Stimulated activated CD4-positive, alpha-beta T cell treated with anti-CD3 and anti-CD28 coated beads, Interleukin-1b, Interleukin-23, amount 100 ng/mL, for 48 hours (primary cell): ENCODE measurements at places on chromosomes 3 and 15.

GRCh38 chr3:160319322-160319721, 79.7 kb downstream of the IFT80 start:
- no peak for DNase-seq

DNA sequence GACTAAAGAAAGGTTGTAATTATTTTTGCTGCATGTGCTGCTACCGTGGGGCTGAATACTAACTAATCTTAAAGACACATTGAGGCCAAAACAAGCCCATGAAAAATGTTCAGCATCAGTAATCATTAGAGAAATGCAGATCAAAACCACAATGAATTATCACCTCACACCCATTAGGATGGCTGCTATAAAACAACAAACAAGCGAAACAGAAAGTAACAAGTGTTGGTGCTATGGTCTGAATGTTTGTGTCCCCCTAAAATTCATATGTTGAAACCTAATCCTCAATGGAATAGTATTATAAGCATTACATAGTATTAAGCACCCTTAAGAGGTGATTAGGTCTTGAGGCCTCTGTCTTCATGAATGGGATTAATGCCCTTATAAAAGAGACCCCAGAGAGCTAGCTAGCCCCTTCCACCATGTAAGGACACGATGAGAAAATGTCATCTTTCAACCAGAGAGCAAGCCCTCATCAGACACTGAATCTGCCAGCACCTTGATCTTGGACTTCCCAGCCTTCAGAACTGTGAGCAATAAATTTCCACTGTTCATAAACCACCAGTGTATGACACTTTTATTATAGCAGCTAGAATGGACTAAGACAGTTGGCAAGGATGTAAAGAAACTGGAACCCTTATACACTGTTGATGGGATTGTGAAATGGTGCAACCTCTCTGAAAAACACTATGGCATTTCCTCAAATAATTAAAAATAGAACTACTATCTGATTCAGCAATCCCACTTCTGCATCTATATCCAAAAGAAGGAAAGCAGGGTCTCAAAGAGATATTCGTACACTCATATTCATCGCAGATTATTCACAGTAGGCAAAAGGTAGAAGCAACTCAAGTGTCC, 76.1 kb downstream of the REC114 start:
- DNase-seq = no peak

DNA sequence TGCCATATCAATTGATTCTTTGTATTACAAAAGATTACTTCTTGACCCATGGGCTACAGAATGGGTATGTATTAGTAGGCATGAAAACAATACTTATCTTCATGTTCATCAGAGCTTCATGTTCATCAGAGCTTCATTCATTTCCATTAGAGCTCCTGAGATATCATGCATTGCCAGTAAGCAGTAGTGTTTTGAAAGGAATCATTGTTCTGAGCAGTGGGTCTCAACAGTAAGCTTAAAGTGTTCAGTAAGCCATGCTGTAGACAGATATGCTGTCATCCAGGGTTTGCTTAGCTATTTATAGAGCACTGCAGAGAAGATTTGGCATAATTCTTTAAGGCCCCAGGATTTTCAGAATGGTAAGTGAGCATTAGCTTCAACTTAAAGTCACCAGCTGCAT, 596.1 kb downstream of the ZNF385D start:
- no peak for DNase-seq

GRCh38 chr3:42159147-42159546, 68.0 kb downstream of the TRAK1 start:
- no peak for DNase-seq

- DNase-seq = no peak
Measured at GRCh38 chr3:57094575-57094974, 34.1 kb downstream of the SPATA12 start.

- DNase-seq = peak; percentile 10
Measured at GRCh38 chr3:27483117-27484014, 818 bp downstream of the SLC4A7 start.

DNA sequence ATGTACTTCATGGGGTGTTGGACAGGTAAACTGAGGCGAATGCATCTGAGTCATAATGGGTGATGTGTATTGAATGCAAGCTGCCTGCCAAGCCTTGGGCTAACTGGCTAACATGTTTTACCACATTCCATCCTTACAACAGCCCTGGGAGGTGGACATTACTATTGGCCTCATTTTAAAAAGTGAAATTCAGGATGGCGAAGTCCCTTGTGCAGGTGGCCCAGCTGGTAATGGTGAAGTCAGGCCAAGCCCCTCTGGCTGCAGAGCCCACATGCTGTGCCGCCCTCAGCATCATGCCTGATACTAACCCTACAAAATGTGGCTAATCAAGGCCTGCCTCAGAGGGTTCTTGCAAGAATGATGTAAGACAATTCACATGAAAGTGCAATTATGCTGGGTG, 60.0 kb upstream of the CHD2 start:
- no peak for DNase-seq

- DNase-seq = no peak
Measured at GRCh38 chr3:124489506-124489905, 240.7 kb upstream of the UMPS start.

GRCh38 chr3:108511055-108511454, 659 bp upstream of the MYH15 start:
- no peak for DNase-seq

DNA sequence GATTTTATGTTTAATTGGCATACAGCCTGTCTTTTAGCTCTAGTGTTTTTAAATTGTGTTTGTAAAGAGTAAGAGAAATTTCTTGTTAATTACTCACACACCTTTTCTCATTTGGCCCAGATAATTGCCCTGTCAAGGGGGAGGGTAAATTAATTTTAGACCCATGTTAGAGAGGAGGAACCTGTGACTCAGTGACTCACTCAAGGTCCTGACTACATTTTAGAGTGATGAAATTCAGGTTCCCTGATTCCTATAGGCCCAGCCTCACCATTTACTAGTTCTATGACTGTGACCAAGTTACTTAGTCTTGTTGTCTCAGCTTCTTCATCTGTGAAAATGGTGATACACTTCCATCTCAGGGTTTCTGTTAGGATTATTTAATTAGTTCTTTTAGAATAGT, 125.2 kb upstream of the DPH6 start:
- no peak for DNase-seq

DNA sequence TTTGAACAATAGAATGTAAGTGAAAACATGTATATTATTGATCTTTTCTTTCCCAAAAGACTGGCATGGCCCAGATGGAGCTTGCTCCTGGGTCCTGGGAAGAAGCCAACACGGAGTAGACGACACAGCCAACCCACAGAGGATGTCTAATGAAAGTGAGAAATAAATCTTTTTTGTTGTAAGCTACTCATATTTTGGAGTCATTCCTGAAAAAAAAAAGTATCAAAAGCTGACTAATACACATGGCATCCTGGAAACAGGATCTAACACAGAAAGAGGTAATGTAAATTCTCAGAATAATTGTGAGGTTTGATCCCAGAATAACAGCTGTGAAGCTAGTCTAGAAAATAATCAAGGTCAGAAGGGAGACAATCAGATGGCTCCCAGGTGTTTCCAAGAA, 12.6 kb upstream of the FRMD5 start:
- no peak for DNase-seq

GRCh38 chr15:96343113-96344059, 12.9 kb downstream of the NR2F2 start:
- DNase-seq = no peak

DNA sequence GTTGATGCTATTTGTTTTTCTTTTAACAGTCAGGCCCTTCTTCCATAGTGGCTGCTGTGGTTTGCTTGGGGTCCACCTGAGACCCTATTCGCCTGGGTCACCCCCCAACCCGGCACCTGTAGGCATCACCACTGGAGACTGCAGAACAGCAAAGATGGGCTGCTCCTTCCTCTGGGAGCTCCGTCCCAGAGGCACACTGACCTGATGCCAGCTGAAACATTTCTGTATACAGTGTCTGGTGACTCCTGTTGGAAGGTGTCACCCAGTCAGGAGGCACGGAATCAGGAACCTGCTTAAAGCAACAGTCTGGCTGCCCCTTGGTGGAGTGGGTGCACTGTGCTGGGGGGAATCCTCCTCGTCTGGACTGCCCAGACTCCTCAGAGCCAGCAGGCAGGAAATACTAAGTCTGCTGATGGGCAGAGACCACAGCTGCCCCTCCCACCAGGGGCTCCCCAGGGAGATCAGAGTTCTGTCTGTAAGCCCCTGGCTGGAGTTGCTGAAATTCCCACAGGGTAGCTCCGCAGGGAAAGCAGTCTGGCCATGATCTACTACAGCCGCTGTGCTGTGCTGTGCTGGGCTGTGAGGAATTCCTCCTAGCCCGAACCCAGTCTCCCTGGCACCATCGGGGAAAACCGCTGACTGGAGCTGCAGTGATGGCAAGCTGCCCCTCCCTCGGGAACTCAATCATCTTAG, 248.2 kb downstream of the TBC1D5 start:
- no peak for DNase-seq

- peak; percentile 68 for DNase-seq
Measured at GRCh38 chr3:18669374-18669773, 244.2 kb upstream of the SATB1 start.

DNA sequence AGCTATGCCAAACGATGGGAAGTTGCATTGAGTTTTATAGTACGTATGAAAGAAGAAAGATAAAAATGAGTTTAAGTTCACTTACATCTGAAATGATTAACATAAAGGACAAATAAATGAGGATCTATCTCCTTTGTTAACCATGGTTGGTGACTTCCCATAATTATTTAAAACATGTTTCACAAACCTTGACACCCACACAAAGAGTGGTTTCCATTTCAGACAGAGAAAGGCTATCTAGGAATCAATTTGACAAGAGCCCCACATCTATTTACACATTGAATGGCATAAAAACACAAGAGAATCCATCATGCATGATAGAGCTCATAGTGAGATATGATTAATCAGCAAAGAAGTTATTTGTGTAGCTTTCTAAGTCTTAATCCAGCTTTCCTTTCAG, 14.2 kb upstream of the MTMR10 start:
- no peak for DNase-seq

DNA sequence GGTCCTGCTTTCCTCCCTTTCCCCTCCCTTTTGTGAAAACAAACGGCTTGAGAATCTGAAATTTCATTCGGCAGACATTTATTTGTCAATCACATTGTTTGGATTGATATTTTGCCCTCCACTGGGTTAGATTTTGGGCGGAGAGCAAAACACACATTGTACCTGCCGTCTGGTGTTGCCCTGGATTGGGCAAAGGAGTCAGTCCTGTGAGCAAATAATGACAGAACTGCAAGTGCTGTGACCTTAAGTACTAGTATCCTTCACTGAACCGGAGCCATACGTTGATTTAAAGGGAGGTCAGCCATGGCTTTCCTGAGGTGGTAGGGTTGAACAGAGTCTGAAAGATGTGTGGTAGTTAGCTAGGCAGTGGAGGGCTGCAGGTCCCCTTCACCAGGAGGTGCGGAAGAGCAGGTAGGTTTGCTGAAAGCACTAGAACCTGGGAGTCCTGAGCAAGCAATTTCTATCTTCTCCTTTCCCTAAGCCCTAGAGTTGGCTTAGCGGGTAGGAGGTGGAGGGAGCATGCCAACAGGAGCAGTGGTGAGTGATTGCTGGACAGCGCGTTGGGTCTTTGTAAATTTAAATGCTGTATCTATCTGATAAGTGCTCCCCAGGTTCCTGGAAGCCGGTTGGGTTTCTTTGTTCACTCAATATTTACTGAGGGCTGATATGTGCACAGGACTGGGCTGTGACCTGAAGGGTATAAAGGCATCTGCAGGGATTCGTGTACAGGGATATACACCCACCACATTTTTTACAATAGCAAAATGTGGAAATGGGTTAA, 2.0 kb downstream of the PDIA5 start:
- no peak for DNase-seq

- DNase-seq = no peak
Measured at GRCh38 chr15:51096976-51097375, 2.3 kb upstream of the TNFAIP8L3 start.

GRCh38 chr3:181791056-181791955, 79.6 kb downstream of the SOX2 start:
- DNase-seq = no peak

DNA sequence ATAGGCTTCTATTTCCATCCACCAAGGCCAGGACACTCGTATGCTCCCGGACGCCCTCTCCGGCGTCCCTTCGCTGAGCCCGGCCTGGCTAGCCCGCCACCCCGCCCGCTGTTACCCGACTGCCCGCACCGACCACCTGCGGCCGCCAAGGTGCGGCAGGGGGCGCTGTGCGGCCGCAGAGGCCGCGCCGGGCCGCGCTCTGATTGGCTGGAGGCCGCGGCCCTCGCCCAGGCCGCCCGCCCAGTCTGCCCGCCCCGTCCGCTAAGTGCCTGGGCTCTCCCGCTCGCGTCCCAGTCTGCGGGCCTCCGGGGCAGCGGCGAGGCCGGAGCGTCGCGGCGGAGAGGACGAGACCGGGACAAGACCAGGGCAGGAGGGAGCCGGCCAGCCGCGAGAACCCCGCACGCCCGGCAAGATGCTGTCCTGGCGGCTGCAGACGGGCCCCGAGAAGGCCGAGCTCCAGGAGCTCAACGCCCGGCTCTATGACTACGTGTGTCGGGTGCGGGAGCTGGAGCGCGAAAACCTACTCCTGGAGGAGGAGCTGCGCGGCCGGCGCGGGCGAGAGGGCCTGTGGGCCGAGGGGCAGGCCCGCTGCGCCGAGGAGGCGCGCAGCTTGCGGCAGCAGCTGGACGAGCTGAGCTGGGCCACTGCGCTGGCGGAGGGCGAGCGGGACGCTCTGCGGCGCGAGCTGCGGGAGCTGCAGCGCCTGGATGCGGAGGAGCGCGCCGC, at the start of gene SYNM:
Gene SYNM, plus strand, starts transcription at position 293 of the 726 bp plus-strand sequence. Its CDS starts 120 bp downstream, at position 413.
- peak; percentile 26 for DNase-seq

- DNase-seq = no peak
Measured at GRCh38 chr3:113264283-113265131, 53.1 kb downstream of the BOC start.

DNA sequence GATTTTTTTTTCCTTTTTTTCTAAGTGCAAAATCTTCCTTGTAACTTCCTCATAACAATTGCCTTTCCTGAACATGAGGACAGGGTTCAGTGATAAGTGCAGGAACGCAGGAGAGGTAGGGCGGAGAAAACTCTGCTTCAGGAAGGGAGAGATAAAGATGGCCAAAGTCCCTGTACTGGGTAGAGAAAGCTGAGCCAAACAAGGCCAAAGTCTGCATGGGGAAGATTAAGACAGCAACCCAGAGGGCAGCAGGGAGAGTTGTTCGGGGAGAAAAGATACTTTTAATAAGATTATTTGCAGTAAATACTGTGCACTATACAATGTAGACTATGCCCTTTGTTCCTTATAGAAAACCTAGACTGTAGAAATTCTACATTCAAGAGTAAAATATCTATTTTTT, 55.4 kb upstream of the LRRFIP2 start:
- DNase-seq = no peak
